ENCODE measurements at places on chromosomes 1 and 21. TPM values are rescaled to one million over a fixed set of nuclear protein-coding genes. Genes with fewer than 3 reads are reported as not detected.

GRCh38 chr1:8496473-8496872 is 178.6 kb downstream of the SLC45A1 start:
- no peak for DNase-seq

DNA sequence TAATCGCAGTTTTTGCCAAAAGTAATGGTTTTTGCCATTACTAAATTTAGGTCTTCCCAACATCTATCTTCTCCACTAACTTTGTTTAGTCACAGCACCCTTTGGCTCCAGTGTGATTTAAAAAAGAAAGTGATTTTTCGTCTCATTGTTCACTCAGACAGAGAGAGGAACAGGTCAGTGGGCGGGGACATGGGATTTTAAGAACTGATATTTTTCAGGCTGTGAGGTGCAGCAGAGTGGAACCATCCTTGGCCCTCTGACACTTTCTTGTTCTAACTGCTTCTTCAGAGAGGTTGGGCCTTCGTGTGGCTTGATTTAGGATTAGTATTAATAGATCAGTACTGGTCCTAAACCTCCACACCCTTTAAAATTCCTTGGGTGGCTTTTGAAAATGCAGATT is 38.8 kb downstream of the CASQ2 start:
- DNase-seq: no peak

- DNase-seq: no peak
These were observed 3.1 kb upstream of the SLC16A4 start for GRCh38 chr1:110393691-110394492.

- no peak for DNase-seq
These were observed 9.6 kb downstream of the UMODL1 start for GRCh38 chr21:42080788-42081083.

DNA sequence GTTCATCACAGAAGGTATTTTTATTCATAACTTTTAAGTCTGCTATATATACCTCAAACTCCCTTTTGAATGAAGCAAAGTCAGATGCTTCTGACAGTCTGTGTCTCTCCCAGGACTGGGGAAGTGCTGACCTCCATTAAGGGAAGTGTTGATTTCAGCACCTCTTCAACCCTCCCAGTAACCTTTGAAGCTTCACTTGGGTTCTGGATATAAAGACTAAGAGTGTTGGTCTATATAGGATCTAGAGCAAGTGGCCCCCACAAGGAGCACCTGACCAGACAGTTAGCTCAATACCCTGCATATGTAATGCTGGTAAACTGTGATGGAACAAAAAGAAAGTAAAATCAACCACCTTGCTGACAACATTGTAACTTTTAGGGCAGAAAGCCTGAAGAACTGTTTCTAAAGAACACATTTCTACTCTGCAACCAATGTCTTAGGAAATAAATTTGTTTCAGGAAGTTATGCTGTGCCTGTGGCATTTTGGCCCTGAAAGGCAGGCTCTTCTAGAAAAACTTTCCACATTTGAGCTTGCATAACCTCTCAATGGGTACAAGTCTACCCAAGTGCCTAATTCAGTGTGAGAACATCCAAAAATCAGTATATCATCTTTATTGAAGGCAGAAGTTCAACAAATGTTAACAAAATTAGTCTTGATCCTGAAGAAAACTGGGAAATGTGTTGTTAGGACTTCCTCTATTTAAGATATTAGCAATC is 865 bp upstream of the PTPN22 start:
- DNase-seq: peak; percentile 32

- no peak for DNase-seq
These were observed 33.1 kb downstream of the PTP4A2 start for GRCh38 chr1:31905093-31905509.

DNA sequence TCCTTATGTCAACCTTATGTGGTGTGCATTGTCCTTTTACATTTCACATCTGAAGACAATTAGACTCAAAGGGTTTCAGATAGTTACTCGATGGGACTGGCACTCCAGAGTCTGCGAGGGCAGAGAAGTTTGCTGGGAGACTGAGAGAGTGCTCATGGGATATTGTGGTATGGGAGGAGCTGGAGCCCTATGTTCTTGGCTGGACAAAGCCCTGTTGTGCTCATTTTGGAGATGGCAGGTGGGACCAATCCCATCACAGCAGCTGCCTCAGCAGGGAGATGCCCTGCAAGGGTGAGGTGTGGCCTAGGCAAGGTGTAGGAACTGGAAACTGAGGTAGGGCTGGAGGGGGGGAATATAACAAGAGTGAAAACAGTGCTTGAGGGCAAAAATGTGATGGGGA is 43.5 kb upstream of the CRNN start:
- DNase-seq: no peak

DNA sequence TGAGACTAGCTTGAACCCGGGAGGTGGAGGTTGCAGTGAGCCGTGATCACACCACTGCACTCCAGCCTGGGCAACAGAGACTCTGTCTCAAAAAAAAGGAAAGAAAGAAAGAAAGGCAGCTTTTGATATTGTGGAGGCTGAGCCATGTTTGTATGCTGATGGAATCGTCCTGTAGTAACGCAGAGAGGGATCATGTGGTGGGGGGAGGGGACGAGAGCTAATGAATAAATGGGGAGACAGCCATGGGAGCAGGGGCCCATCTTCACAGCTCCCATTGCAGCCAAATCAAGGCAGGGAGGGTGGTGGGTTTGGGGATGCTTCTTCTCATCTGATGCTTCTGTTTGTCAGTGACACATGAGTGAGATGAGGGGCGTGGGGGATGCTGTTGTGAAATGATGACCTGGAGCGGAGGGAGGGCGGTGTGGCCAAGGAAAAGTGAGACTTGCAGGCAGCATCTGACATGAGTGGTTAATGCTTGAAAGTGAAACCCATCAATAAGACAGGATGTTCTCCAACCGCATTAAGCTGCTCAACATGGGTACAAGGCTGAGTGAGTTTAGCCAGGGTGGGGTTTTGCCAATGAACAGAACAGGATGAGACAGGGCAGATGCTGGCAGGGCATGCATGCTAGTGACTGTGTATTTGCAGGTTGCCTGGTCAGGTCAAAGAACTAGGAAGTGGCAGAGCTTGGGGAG is 16.7 kb downstream of the SPATA21 start:
- peak; percentile 76 for DNase-seq

DNA sequence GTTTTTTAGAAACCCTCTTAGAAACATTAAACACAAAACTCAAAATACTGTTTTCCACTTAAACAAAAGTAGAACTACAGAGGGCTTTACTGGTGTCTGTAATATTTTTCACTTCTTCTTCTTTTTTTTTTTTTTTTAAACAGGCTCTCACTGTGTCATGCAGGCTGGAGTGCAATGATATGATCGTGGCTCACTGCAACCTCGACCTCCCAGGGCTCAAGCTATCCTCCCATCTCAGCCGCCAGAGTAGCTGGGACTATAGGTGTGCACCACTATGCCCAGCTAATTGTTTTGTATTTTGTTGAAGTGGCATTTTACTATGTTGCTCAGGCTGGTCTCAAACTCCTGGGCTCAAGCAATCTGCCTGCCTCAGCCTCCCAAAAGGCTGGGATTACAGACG is 194.8 kb downstream of the DAB1 start:
- no peak for DNase-seq

GRCh38 chr1:226983992-226984364 is 43.9 kb downstream of the COQ8A start:
- DNase-seq: no peak

GRCh38 chr21:28671549-28672195 is 321.0 kb downstream of the LTN1 start:
- DNase-seq: no peak

DNA sequence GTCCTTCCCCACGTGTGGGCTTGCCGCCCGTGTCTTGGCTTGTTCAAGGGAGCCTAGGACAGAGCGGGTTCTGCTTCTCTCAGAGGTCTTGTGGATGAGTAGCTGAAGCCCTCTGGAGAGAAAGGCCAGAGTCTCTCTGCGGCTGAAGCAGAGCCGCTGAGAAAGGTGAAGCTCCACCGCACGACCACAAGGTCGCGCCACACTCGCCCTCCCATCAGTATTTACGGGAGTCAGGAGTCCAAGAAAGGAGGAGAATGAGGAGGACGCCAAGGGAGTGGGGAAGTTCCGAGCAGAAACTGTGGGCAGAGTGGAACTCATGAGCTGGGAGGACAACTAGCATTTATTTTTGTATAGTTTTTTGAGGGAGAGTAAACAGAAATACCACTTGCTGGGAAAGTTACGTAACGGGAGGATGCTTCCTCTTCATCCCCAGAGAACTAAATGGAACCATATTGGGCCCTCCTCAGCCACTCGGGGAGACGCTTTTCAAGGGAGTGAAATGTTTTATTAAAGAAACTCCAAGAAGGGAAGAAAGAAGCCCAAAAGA is 51.6 kb upstream of the HAO2 start:
- no peak for DNase-seq

DNA sequence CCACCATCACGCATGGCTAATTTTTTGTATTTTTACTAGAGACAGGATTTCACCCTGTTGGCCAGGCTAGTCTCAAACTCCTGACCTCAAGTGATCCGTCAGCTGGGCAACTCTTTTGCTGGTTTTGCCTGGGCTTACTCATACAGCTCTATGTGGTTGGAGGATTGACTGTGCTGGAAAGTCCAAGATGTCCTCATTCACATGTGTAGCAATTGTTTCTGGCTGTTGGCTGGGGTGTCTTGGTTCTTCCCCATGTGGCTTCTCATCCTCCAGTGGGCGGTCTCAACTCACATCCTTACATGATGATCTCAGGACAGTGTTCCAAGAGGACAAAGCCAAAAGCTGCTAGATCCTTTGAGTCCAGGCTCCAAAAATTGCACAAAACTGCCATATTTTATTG is 53.3 kb downstream of the TEX35 start:
- DNase-seq: no peak

- DNase-seq: no peak
These were observed 6.8 kb downstream of the TPRG1L start for GRCh38 chr1:3631320-3632260.

GRCh38 chr1:226563666-226564065 is 15.1 kb downstream of the STUM start:
- DNase-seq: no peak

- no peak for DNase-seq
These were observed 1.0 kb upstream of the F11R start for GRCh38 chr1:161021970-161022353.

- no peak for DNase-seq
These were observed 250.6 kb downstream of the PRDM2 start for GRCh38 chr1:13950637-13951036.

DNA sequence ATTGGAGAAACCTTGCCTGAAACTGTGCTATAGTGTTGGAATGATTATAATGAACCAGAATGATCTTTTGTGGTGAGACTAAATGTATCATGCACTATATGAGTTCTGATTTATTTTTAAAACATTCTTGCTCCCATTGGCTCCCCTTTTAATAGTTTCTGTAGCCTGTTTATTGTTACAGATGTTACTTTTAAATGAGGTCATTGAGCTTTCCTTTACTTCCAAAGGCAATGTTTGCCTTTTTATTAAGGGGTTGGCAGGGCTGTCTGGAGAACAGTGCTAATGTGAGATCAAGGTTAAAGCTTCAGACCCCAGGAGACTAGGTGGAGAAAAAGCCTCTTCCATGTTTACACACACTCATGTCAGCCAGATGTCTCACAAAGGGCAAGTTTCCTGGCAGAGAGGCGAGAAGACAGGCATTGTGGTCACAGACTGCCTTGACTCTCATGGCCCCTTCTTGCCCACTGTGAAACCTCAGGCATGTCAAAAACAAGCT is 120.6 kb upstream of the RAVER2 start:
- DNase-seq: no peak

DNA sequence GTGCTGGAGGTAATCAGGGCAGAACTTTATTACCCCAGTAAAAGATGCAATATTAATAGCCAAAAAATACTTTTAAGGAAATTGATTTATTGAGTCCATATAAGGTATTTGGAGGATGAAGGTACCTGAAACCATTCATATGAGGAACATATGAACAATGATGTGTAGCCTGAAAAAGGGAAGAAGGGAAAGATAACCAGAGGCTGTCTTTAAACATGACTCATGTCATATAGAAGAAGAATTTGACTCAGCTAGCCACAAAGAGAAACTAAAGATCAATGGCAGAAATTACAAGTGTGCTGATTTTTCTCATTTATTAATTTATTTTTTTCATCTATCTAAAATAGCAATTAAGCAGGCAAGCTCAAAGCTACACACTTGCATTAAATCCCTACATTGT is 136.2 kb upstream of the DUSP10 start:
- DNase-seq: no peak

DNA sequence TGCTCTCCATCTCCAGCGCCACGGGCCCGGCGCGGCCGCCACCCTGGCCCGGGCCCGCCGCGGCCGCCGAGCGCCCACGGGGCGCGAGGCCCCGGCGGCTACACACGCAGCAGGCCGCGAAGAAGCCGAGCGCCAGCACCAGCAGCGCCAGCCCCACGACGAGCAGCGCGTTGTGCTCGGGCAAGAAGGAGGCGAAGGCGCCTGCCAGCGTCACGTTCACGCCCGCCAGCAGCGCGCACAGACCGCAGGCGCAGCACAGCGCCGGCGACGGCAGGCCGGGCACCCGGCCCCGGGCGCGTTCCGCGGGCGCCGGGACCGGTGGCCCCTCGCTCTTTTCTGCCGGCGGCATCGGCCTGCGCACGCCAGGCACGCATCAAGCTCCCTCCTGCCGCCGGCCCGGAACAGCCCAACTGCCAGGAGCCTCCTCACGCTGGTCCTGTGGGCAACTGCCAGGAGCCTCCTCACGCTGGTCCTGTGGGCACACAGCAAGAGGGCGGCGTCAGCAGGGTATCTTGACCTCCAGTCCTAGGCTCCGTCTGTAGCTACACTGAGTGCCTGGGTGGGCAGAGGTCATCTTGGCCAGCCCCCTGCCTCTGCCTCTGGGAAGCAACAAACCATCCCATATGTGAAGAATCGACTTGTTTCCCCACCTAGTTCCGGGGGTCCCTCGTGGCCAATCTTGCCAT is 18.1 kb downstream of the KNCN start:
- DNase-seq: peak; percentile 51

Gene KRTAP12-2
- not detected for total RNA-seq

Gene PCSK9
- total RNA-seq: 0.05 TPM

Gene EFNA1
- total RNA-seq: not detected

Gene HES5
- not detected for total RNA-seq

Gene APCS
- not detected for total RNA-seq

Gene GNG4
- total RNA-seq: 0.18 TPM

Gene CACNA1E
- not detected for total RNA-seq

Gene HTR6
- not detected for total RNA-seq

Gene RNF186
- total RNA-seq: not detected

Gene ROR1
- not detected for total RNA-seq

Gene ARHGEF10L
- total RNA-seq: not detected

Gene SPRR2G
- not detected for total RNA-seq
